Kidney epithelial cell (primary cell): ENCODE measurements at places on chromosomes 2 and 18. TPM values are rescaled to one million over a fixed set of nuclear protein-coding genes. Genes with fewer than 3 reads are reported as not detected.

GRCh38 chr2:30072250-30072842 lies 74.5 kb upstream of the YPEL5 start:
- DNase-seq, result peak; percentile 25

GRCh38 chr2:15082105-15083058 lies 449.9 kb downstream of the LRATD1 start:
- DNase-seq, result no peak

The CNTNAP5 gene
- not detected in 2 replicates for total RNA-seq

DNA sequence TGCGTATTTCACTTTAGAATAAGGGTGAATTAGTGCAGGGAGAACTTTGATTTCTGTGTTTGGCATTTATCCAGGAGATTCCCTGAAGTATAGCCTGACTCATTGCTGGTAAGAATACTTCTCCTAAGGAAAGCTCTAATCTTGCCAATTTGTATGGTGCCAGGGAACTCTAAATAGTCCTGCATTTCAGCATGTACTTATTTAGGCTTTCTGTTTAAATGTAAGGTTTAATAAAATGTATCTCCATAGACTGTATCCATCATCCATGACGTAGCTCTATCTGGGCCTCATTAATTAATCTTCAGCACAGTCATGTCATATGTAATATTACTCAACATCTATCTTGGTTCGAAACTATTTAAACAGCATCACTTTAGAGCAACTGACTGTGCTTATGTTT lies 127.7 kb downstream of the DOK6 start:
- DNase-seq, result no peak

DNA sequence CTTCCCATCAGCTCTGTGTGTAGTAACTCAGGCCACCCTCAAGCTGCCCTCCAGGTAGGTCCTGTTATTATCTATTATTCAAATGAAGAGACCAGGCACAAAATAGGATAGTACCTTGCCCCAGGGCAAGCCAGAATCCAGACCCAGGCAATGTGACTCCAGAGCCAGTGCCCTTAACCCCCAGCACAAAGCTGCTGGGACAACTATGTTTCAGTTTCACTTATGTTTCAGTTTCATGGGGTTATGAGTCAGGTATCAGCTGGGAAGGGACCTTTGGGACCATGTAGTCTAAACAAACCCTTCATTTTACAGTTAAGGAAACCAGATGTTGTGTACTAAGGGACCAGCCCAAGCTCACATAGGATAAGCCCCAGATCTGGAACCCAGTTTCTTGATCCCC lies 10.0 kb downstream of the HK2 start:
- no peak for DNase-seq
